Mammary epithelial cell (primary cell): ENCODE measurements at places on chromosomes 1 and 21. TPM values are rescaled to one million over a fixed set of nuclear protein-coding genes. Genes with fewer than 3 reads are reported as not detected.
A peak's percentile ranks its signal among the peaks of the same experiment; 100 is the strongest.

The ZNF672 gene
- 21.6 TPM for polyA plus RNA-seq

The MMP23B gene
- polyA plus RNA-seq: not detected

DNA sequence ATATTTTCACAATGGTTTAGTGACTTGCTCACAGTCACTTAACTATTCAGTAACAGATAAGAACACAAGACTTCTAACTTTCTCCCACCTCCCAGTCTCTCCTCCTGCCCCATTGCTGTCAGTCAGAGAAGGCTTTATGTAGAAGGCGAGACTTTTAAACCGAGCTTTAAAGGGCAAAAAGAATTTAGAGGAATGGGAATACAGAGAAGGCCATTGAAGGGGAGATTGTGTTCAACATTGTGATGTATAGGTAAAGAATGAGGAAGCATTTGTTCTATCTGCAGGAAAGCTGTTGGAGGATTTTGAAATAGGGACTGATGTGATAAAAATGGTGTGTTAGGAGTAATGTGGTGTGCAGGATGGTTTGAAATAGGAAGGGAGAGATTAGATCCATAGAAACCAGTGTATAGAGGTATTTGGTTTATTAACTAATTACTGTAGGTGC is 7.3 kb downstream of the POU2F1 start:
- no peak for DNase-seq

- DNase-seq: no peak
Observed at GRCh38 chr1:36126797-36127500, 1.9 kb upstream of the COL8A2 start.

DNA sequence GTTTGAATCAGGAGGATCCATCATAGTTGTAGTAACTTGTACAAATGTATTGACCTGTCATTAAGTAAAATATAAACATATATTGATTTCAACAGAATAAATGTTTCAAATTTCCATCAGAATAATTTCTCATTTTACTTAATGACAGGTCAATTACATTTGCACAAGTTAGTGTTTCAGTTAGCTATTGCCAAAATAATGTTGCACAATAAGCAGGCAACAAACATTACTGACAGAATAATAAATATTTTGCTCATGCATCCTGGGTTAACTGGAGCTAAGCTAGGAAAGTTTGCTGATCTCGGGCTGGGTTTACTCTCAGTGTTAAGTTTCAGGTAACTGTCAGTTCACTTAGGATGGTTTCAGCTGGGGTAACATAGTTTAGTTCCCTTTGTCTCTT is 822.4 kb downstream of the KCNT2 start:
- DNase-seq: no peak

DNA sequence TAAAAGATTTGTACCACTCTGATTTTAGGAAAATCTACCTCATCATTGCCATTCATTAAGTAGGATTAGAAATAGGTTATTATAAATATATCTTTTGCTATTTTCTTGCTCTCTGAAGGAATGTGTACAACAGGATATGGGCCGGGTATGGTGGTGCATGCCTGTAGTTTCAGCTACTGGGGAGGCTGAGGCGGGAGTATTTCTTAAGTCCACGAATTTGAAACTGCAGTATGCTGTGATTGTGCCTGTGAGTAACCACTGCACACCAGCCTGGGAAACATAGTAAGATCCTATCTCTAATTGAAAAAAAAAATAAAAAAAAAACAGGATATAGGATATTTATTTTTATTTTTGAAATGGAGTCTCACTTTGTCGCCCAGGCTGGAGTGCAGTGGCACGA is 50.0 kb downstream of the CLIC4 start:
- no peak for DNase-seq

DNA sequence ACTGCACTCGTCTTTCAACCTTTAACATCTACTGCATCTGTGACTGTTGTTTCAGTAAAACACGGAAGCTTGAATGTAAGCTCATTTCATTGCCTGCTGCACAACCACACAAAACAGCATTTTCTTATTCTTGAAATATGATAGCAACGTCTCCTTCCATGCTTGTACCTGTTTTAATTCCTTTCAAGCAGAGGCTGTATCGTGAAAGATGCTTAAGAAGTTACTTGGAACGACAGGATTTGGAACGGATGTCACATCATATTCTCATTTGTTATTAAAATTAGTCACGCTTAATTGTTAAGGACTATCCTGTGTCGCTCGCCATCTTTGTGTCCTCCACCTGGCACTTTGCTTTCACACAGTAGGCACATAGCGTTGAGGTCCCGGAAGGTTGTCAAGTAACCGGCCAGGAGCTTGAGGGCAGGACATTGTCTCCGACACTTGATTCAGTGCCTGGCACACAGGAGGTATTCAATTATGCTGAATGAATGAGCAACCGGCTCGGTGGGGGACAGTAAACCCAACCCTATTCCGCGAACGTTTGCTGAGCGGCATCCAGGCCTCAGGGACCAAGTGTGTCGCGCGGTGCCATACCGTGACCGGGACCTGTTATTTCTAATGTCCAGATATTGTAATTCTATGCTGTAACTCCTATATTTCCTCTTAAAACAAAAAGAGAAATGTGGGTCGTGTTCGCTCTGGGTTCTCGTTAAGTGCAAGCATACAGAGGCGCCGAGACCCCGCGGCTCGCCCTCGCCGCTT is 499 bp upstream of the SH3GLB1 start:
- no peak for DNase-seq

GRCh38 chr1:29397256-29397590 is 160.9 kb downstream of the PTPRU start:
- no peak for DNase-seq

DNA sequence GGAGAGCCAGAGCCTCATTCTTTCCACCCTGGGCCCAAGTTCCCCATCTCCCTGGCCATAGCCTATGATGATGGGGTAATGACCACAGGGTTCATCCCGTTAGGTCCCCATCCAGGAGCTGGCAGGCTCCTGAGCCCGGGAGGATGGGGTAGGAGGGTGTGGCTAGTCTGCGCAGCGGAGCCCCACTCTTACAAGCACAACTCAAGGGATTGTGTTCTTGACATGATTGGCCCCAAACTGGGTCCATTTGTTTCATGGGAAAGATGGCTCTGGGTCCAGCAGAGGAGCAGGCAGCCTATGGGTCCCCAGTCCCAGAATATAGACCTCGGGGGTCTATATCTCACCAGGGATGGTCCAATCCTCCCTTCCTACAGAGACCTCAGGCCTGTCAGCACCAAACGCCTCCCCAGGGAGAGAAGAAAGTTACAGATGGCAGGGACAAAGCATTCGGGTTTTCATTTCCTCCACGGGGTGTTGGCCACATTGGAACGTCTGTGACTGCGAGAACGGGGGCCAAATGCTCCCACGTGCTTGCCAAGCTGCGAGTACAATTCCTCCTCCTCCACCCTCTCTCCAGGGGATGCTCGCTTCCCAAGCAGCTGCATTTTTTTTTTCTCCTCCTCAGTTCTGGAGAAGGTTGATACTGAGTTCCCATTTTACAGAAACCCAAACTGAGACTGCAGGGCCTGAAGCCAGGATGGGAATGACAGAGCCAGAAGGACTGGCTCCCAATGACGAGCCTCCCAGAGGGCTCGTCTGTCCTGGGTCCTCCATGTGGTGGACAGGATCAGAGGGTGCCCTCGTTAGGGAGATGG is 71.0 kb downstream of the DHRS3 start:
- no peak for DNase-seq

- DNase-seq: no peak
Observed at GRCh38 chr1:41487126-41488039, 2.9 kb upstream of the EDN2 start.

DNA sequence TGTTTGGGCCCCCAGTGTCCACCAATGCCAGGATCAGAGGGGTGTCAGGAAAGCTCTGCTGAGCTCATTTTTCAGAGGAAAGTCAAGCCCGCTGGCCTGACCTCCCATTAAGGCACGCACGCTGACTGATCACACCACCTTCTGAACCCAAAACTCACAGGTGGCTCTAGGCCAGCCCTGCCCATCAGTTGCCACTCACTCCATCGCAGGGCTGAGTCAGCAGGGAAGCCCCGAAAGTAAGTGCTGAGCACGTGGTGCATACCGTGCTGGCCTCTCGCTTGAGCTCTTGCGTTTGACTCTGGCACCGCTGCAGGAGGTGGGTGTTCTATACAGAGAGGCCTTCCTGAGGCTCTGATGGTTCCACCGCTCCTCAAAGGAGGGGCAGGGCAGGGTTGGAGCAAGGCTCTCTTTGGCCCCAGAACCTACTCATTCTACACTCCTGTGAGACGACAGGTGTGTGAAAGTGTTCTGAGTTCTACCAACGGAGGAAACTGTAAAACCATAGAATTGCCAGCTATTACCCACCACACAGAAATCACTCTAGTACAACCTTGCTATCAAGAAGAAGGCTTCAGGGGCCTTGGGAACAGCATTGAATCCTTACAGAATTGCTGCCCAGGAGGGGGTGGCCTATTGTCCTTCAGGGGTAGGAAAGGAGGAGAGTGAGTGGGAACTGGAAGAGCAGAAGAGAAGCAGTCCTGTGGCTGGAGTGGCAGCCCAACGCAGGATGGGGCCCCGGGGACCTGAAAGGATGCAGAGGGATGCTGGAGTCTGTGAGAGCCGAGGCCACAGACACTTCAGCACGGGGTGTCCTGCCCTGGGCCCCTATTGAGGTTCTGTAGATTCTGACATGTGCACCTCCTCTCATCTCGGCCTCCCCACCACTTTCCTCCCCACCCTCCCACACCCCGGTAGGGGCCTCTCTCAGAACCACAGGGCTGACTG is 214.7 kb upstream of the EDN2 start:
- no peak for DNase-seq

DNA sequence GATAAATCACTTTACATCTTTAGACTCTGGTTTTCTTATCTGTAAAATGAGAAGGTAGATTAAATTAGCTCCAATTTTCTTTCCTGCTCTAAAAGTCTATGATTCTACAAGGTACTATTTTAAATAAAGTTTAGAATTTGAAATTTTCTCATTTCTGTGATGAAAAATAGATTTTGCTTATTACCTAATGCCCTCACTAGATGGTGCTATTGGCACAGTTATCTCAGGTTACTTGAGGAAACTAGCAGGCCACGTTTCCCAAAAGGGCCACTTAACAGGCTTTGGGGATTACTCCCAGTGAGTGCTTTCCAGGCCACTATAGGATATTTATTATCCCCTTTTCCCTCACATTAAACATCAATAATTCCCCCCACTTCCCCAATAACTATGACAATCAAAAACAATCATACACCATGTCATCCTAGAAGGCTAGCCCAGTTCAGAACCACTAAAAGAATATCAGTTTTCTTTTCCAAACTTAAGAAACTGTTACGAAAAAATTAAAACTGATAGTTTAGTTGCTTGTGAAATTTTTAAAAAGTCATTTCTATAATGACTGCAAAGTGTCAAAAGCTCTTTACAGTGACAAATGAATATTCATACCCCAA is 30.6 kb downstream of the OMA1 start:
- DNase-seq: peak; percentile 51

DNA sequence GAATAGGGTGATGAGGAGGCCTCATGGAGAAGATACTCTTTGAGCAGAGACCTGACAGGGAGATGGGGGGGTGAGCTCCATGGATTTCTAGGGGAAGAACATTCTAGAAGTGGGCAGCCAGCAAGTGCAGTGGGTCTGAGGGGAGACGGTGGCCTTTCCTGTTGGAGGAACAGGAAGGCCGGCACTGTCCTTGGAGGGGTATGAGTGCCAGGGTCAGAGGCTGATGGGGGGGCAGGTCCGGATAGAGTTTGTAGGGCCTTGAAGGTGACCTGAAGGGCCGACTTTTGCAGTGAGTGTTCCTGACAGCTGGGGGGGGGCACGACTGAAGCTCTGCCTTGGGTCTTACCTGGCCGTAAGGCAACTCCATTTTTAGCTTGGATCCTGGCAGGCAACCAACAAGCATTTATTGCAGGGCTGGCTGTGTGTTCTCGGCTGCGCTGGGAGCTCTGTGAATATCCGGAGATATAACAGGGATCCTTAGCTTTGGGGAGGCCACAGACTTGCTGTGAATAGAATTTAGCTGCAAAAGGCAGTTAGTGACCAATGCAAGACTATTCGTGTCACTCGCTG is 130.6 kb downstream of the MRPS6 start:
- no peak for DNase-seq

DNA sequence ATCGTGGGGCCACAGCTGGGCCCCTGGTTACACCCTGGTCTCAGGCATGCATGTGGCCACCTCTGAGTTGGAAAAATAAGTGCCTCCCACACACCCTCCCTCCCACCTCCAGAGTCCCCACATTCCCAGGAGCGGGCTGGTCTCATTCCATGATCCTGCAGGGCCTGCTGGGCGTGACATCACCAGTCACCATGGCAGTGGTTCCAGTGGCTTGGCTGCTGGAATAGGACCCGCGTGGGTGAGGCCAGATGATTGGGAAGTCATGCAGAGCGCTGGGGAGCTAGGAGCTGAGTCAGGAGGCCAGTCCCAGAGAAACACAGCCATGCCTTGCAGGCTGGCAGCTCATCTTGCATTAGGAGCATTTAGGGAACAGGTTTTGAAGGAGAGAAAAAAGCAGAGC is 125.4 kb upstream of the TMEM51 start:
- DNase-seq: peak; percentile 61
